ENCODE measurements at places on chromosomes 4 and X.

DNA sequence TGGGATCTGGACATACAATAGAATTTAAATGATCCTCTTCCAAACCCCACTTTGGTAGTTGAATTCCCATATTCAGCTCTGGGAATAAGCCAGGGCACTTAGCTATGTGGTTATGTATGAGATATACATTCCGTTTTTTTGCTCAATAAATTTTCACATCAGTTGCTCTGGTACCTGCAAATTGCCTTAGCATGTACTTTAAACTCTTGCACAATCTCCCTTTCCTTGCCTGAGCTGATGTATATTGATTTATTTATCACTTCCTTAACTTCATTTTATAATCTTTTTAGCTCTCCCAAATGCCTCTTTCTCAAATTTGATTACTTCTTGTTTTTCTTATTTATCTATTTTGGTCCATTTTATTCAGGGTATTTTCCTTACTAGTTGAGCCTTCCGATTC is 90.1 kb upstream of the AGA start:
- no peak overlapping the region for H3K4me3 ChIP-seq
- H3K4me1 ChIP-seq: no peaks in the 10 kb centered on the region
- no peak for DNase-seq
- no peaks in the 10 kb centered on the region for H3K36me3 ChIP-seq
- H3K27me3 ChIP-seq: no peaks in the 10 kb centered on the region

GRCh38 chr4:42750856-42751255 is 94.0 kb upstream of the ATP8A1 start:
- no peak overlapping the region for H3K27ac ChIP-seq
- H3K36me3 ChIP-seq: no peaks in the 10 kb centered on the region
- DNase-seq: no peak
- H3K4me3 ChIP-seq: no peak overlapping the region
- no peaks in the 10 kb centered on the region for H3K27me3 ChIP-seq

GRCh38 chrX:105822138-105823091 is at the start of gene NRK:
TSS of gene NRK (plus strand) at chrX:105822539. CDS start at chrX:105822846, 307 bp downstream.
- no peak within 1 kb of the TSS for H3K27ac ChIP-seq
- H3K4me3 ChIP-seq: peak within 1 kb of the TSS; percentile 17
- DNase-seq: peak; percentile 32
- H3K27me3 ChIP-seq: peaks cover 6% of the 10 kb centered on the region
- H3K36me3 ChIP-seq: no peaks in the 10 kb centered on the region

- H3K27ac ChIP-seq: no peak overlapping the region
- H3K36me3 ChIP-seq: no peaks in the 10 kb centered on the region
- H3K4me3 ChIP-seq: no peak overlapping the region
- DNase-seq: no peak
- peaks cover 43% of the 10 kb centered on the region for H3K4me1 ChIP-seq
These were observed 4.0 kb downstream of the SLC2A9 start for GRCh38 chr4:10017037-10017893.

- no peaks in the 10 kb centered on the region for H3K36me3 ChIP-seq
- H3K27me3 ChIP-seq: no peaks in the 10 kb centered on the region
- no peak for DNase-seq
- H3K4me3 ChIP-seq: no peak overlapping the region
- no peak overlapping the region for H3K27ac ChIP-seq
These were observed 186.6 kb downstream of the CPEB2 start for GRCh38 chr4:15188605-15189539.

- H3K27ac ChIP-seq: no peak overlapping the region
- no peaks in the 10 kb centered on the region for H3K4me1 ChIP-seq
- no peaks in the 10 kb centered on the region for H3K36me3 ChIP-seq
- H3K27me3 ChIP-seq: no peaks in the 10 kb centered on the region
These were observed 509.0 kb downstream of the KLHL13 start for GRCh38 chrX:117607561-117607960.

GRCh38 chr4:55386840-55387239 is 8.9 kb upstream of the TMEM165 start:
- no peaks in the 10 kb centered on the region for H3K4me1 ChIP-seq
- H3K4me3 ChIP-seq: no peak overlapping the region
- no peaks in the 10 kb centered on the region for H3K36me3 ChIP-seq
- H3K27me3 ChIP-seq: no peaks in the 10 kb centered on the region
- DNase-seq: no peak

- H3K27me3 ChIP-seq: no peaks in the 10 kb centered on the region
- no peak for DNase-seq
- no peak overlapping the region for H3K4me3 ChIP-seq
- no peak overlapping the region for H3K27ac ChIP-seq
- no peaks in the 10 kb centered on the region for H3K36me3 ChIP-seq
These were observed 115.9 kb downstream of the MAGEC2 start for GRCh38 chrX:142089193-142089592.

DNA sequence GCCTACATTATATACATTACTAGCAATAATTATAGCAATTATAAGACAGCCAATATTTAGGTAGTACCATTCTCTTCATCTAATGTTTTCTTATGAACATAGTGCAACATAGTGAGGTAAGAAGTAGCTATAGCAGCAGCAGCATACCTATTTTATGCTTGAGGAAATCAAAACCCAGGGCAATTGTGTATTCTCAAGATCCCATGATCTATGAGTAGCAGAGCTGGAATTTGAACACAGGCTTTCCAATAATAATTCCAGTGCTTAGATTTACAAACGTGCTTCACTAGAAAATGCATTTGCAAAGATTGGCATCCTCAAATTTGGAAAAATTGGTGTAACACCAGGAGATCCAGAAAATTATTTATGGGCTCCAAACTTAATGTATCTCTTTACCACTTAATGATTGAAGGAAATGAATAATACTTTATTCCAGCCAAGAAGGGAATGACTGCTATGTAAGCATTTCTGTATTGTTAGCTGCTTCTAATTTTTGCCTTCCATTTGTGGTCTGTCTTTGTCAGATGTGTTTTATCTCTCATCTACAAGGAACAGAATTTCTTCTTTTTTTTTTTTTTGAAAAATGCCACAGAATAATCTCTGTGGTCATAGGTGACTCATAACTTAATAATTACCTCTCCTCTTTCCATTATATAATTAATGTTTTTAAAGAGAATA is 451.1 kb downstream of the ARAP2 start:
- H3K27me3 ChIP-seq: no peaks in the 10 kb centered on the region
- no peak overlapping the region for H3K27ac ChIP-seq
- DNase-seq: no peak

DNA sequence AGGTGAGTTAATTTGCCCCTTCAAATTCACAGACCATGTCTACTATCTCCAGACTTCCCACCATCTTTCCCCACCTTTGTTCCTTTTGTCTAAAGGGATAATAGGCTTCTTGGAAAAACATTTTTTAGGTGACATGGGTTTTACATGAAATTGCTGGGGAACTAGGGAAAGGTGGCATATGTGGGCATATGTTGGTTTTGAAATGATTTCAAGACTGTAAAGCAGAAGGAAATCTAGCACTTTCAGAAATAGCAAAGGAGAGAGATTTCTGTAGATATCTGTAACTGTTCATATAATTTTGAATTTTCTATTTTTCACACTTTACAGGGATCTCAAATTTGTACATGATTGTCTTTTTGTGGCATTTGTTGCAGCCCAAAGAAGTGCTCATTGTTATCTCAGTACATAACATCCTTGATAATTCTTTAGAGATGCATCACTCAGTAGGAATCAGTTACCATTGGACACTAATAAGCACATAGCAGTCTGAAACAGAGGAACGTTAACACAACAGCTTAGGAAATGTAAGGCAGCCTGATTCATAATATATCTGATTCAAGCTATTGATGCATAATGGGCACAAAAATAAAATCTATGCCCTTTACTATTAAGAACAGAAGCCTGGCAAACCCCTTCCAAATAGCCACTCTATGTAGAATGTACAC is 659.7 kb downstream of the CENPC start:
- no peaks in the 10 kb centered on the region for H3K4me1 ChIP-seq
- DNase-seq: no peak
- H3K36me3 ChIP-seq: no peaks in the 10 kb centered on the region

DNA sequence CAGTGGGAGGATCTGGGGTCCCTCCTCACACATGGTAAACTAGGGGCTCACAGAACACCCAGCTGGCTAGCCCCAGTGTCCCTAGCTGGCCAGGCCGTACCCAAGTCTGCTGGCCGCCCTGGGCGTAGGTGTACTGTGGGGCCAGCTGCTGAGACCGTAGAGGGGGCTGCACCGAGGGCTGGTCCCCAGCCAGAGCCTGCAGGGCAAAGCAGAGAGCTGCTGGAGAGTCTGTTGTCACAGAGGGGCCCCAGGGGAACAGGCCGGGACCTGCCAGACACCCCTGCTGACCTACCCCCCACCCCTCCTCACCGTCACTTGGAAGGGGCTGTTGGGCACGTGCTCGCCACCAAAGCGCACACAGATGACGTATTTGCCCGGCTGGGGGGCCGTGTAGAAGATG is 19.9 kb downstream of the FLNA start:
- H3K36me3 ChIP-seq: peaks cover 64% of the 10 kb centered on the region
- no peak overlapping the region for H3K4me3 ChIP-seq
- no peaks in the 10 kb centered on the region for H3K27me3 ChIP-seq
- H3K4me1 ChIP-seq: no peaks in the 10 kb centered on the region
- DNase-seq: no peak
- no peak overlapping the region for H3K27ac ChIP-seq

GRCh38 chrX:19795307-19795706 is 92.1 kb downstream of the SH3KBP1 start:
- H3K36me3 ChIP-seq: no peaks in the 10 kb centered on the region
- DNase-seq: no peak
- no peaks in the 10 kb centered on the region for H3K27me3 ChIP-seq
- peaks cover 5% of the 10 kb centered on the region for H3K4me1 ChIP-seq
- H3K4me3 ChIP-seq: no peak overlapping the region

DNA sequence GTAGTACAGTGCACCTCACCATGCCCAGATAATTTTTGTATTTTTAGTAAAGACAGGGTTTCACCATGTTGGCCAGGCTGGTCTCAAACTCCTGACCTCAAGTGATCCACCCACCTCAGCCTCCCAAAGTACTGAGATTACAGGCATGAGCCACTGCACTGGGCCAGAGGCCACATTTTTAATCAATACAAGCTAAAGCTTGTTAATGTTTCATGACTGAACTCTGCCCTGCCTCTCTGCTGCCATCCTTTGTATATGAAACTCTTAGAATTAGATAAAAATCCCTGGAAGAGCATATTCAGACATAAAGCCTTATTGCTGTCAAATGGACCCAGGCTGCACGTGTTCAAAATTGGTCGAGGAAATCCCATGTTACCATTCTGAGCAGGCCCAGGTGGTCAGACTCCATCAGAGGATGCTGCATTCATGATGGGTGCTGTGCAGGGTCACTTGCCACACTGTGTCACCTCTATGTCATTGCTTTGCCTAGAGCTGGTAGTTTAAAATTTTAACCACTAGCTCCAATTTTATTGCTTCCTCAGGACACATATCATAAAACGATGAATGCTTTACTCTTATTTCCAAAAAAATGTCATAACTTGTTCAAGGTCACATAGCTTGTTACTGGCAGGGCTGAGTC is 45.2 kb downstream of the LNX1 start:
- no peak overlapping the region for H3K4me3 ChIP-seq
- no peaks in the 10 kb centered on the region for H3K36me3 ChIP-seq
- H3K27me3 ChIP-seq: no peaks in the 10 kb centered on the region
- peaks cover 19% of the 10 kb centered on the region for H3K4me1 ChIP-seq

- H3K4me1 ChIP-seq: no peaks in the 10 kb centered on the region
- no peaks in the 10 kb centered on the region for H3K36me3 ChIP-seq
- DNase-seq: no peak
- no peaks in the 10 kb centered on the region for H3K27me3 ChIP-seq
These were observed 67.9 kb upstream of the ARX start for GRCh38 chrX:25083661-25084060.

GRCh38 chrX:123731987-123732669 is 724 bp downstream of the THOC2 start:
- H3K36me3 ChIP-seq: no peaks in the 10 kb centered on the region
- peaks cover 4% of the 10 kb centered on the region for H3K4me1 ChIP-seq
- no peaks in the 10 kb centered on the region for H3K27me3 ChIP-seq
- H3K4me3 ChIP-seq: peak overlapping the region; percentile 51

- H3K27me3 ChIP-seq: no peaks in the 10 kb centered on the region
- no peaks in the 10 kb centered on the region for H3K4me1 ChIP-seq
- no peak overlapping the region for H3K4me3 ChIP-seq
- H3K36me3 ChIP-seq: no peaks in the 10 kb centered on the region
- no peak overlapping the region for H3K27ac ChIP-seq
- no peak for DNase-seq
These were observed 20.0 kb downstream of the DIAPH2 start for GRCh38 chrX:96704629-96705028.

DNA sequence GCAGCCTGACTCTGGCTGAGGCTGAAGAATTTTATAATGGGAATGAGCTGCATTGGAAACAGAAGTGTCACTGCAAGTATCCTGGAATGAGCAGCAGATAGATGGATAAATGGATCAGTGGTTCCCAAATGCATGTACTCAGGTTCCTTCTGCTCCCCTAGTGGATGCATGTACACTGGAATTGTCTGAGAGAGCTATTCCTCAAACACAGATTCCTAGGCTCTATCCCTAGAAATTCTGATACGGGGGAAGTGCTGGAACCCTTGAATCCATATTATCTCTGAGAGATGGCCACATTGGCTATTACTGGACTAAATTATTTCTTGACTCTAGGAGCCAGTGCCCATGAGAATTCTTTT is 64.8 kb downstream of the TMEM131L start:
- DNase-seq: no peak
- H3K27ac ChIP-seq: no peak overlapping the region
- H3K36me3 ChIP-seq: no peaks in the 10 kb centered on the region

DNA sequence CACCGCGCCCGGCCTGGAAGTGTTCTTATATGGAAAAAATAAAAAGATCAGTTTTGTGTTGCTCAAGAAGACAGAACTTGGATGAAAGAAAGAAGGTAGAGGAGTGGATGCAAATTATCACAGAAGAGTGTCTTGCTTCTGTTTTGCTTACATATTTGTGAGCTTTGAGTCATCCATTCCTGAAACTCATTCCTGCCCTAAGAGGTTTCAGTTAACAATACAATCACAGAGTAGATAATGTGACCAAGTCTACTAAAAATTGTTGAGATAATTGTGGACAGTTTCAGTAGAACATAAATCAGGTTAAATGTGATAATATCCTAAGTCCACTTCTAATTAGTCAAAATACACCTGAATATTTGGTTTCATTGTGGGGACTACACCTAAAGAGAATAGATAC is 26.4 kb upstream of the LRCH2 start:
- no peak overlapping the region for H3K27ac ChIP-seq
- H3K4me3 ChIP-seq: no peak overlapping the region
- DNase-seq: no peak

All from thyroid gland (tissue), 4 donors.